H54 (cell line): ENCODE measurements at places on chromosomes 6 and 20.
A peak's percentile ranks its signal among the peaks of the same experiment; 100 is the strongest.

GRCh38 chr6:93919365-93919764 lies 500.0 kb upstream of the EPHA7 start:
- no peak for DNase-seq

DNA sequence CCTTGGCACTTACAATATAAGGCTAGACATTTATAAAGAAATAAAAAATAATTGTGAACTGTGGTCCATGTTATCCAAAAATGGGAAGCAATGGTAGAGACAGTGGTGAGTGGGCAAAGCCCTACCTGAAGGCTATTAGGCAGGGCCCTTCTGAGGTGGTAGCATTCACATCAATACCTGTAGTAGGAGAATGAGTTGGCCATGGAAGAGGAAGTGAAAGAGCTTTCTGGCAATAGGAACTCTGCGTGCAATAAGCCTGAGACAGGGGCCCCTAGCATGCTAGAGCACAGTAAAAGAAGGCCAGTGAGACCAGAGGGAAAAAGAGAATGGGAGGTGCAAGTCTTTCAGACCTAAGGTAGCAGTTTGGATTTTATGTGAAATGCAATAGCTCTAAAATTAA lies 754.5 kb downstream of the PTPRT start:
- no peak for DNase-seq

- DNase-seq = no peak
Observed at GRCh38 chr20:58330687-58331086, 21.2 kb downstream of the RAB22A start.

DNA sequence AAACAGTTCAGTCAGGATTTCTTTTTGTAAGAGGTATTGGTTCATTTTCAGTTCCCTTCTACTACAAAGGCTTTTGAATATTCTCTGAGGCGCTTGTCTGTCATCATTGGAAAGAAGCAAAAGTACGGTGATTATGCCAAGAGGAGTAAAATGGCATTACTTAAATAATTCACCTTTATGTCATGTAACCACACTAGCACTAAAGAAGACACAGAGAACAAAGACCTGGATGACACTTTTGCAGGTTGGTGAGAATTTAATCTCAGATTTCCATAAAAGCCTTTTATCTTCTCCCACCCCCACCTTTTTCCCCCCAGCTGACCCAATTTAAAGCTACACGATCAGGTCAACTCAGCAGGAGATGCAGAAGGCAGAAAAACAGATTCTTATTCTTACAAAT lies 451.8 kb downstream of the HACE1 start:
- DNase-seq = no peak

DNA sequence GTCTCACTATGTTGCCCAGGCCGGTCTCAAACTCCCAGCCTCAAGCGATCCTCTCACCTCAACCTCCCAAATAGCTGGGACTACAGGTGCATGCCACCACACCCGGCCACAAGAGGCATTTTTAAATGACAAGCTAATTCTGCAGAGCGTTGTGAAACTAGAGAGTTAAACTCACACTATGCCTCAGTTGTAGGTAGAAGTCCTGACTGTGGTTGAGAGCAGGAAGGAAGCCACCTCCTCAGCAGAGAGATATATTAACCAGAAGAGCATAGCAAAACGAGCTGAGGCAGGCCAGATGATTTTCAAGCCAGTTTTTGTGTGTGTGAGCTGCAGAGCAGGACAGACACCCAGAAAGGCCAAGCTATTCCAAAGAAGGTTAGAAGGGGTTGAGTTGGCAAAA lies 150.3 kb downstream of the MBOAT1 start:
- DNase-seq = no peak

GRCh38 chr20:9551808-9552550 lies 37.6 kb downstream of the LAMP5 start:
- DNase-seq = no peak

DNA sequence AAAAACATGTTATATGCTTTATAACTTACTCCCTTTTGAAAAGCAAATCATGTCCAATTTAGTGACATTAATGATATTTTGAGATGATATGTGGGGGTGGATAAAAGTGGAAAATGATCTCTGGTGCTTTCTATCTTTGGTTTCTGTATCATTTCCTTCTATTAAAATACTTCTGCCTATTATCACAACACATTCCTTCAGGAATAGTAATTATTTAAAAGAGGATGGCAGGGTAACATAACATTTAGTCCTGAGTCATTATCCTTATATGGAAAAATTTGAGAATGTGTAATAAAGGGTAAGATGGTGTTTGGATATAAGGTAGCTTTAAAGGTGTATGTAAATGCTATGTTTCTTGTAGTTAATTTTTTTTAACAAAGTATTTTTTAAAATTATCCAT lies 657.7 kb downstream of the PHF3 start:
- DNase-seq = no peak

DNA sequence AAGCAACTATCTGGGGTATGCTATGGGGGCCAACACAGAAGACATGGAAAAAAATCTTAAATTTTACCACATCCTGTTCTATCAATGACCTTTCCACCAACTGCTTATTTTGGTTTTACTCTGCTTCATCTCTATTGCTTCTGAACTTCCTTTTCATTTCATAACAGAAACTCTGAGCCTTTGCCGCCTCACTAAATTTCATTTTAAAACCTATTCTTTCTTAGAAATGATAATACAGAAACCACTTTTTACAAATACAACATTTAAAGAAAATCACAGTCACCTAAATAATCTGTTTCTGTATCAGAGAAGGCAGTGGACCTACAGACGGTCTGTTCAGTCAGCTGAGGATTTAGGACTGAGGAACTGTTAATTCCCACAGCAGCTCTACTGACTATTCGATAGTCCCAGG lies 117.5 kb downstream of the KCNQ5 start:
- no peak for DNase-seq

DNA sequence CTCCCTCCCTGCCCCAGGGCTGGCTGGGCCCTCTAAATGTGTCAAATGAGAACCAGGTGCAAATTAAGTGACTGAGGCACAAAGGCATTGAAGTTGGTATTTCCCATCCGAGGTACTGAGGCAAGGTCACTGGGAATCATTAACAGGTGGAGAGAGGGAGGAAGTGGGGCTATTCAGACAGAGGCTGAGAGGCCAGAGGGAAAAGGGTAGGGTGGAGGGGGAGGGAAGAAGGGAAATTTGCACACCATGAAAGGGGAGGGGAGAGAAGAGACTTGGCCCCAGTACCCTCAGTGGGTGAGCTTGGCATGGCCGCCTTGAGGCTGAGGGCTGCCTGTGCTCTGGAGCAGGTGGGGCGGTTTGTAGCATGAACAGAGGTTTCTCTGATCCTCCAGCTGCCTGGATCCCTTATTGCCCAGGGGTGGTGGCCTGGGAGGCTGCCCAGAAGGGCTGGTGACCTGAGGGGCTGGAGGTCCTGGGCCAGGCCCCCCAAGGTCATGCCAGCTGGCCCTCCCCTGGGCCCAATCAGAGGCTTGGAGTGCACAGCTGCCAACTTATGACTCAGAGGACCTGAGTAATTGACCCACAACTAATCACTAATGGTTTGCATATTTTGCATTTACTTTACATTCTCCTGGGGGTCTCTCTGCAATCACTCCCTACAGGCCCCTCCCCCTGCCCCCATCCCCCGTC lies 40.3 kb upstream of the ZFAND3 start:
- no peak for DNase-seq

- DNase-seq = no peak
Observed at GRCh38 chr6:150129616-150130505, 13.0 kb upstream of the PPP1R14C start.

DNA sequence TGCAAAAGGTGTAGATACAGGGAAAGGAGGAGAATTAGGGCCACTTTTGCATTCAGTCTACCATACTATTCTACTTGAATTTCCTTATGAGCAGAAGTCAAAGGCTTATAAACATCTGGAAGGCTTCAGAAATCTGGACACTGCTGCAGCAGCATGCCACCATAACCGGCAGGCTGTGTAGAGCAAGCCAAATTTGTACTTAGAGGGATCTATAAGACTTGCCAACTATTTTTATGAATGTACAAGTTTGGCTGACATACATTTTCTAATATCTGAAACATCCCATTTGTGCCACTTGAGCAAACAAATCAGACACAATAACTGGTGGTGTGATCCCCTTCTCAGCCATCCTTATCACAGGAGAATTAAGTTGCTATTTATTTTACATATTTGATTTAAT lies 14.0 kb upstream of the PLCB1 start:
- DNase-seq = no peak

DNA sequence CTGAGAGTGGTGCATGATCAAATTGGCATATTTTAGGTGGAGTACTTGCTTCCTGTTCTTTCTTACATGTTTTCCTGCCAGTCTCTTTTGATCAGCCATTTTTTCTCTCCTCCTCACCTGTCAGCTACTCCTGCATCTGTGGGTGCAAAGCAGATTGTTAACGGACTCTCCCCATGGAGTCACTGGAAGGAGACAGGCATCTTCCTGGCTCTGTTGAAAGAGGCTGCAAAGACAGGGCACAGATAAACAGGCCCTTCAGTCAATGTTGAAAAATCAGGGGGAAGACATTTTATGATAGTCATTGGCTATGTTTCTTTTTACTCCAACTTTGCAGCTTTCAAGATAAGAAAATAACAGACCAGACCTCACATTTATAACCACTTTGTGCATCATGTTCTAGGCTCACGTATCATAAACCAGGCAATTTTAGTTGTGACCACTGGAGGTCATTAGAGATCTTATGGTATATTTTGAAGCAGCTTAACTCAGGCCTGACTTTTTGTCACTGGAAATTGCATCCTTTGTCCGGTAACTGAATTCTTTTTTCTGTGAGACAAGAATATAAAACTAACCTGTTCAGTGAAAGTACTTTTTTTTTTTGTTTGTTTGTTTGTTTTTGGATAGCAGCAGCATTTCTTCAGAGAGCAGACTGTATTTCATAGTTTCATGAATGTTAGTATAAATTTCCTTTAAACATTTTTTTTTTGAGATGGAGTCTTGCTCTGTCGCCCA lies 20.1 kb downstream of the ECT2L start:
- DNase-seq = peak; percentile 12

DNA sequence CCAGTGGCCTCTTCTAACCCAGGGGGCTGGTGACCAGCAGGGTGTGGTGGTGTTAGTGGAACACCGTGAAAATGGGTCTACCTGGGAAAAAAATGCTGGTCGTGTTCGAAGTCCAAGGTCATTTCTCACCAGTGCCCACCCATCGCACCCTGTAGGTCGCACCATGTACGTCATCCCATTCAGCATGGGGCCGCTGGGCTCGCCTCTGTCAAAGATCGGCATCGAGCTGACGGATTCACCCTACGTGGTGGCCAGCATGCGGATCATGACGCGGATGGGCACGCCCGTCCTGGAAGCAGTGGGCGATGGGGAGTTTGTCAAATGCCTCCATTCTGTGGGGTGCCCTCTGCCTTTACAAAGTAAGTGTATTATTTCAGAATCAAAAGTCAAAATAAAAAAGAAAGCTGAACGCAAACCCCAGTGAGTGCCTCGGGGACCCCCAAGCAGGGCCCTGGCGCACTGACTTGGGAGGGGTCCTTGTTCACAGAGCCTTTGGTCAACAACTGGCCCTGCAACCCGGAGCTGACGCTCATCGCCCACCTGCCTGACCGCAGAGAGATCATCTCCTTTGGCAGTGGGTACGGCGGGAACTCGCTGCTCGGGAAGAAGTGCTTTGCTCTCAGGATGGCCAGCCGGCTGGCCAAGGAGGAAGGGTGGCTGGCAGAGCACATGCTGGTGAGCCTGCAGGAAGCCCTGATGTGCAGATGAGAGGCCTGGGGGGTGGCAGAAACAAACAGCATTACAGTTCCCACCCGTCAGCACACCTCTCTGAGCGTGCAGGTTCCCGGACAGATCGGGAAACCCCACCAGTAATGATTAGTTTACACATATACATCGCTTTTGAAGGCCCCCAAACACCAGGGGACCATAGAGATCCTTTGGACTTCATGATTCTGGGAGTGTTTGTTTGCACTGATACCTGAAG lies 1.9 kb downstream of the PCK1 start:
- no peak for DNase-seq

GRCh38 chr6:37528541-37528940 lies 28.8 kb upstream of the CCDC167 start:
- no peak for DNase-seq

DNA sequence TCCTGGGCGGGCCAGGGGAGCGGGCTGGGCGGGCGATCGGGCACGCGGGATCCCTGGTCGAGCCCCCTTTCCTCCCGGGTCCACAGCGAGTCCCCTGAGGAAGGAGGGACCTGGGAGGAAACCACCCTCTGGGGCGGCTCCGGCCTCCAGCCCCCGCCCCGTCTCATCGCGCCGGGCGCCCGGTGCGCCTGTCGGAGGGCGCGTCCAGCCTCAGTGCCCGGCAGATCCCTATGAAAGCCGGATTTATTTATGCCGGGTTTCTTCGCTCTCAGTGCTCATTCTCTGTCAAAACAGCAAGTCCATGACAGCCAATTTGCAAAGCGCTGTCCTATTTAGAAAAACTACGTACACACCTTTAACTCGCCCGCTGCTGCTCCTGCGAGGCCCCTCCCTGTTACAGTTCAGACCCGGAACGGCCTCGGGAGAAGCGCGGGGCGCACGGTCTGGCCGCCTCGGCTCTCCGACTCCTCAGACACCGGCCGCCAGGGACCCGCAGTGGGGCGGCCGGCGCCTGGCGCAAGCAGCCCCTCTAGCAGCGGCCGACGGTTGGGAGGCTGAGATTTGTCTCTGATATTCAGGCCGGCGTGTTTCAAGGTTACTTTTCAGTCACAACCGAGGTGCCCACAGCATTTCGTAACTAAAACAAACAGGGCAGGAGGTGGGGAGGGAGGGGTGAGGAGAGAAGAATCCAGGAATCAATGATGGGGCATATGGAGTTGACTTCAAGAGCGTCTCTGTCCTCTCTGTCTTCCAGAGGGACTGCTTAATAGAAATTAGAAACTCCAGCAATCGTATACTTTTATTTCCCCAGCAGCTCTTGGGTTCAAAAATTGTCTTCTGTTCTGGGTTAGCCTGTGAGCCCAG lies 782 bp upstream of the FOXA2 start:
- no peak for DNase-seq

DNA sequence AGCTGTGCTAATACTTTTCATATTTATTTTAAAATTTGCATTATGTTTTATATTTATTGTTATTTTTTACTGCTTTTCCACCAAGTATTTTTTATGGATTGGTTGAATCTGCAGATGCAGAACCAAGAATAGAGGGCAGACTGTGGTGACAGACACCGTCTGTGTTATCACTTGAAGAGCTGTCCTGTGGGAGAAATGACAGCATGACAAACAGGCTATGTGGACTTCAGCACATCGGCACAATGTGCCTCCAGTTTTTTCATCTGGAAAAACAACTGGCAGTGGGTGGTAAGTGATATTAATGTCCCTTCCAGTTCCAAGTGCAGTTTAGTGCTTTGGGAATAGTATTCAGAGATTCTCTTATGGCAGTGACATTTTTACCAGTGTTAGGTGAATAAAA lies 492.9 kb downstream of the PRKN start:
- no peak for DNase-seq

DNA sequence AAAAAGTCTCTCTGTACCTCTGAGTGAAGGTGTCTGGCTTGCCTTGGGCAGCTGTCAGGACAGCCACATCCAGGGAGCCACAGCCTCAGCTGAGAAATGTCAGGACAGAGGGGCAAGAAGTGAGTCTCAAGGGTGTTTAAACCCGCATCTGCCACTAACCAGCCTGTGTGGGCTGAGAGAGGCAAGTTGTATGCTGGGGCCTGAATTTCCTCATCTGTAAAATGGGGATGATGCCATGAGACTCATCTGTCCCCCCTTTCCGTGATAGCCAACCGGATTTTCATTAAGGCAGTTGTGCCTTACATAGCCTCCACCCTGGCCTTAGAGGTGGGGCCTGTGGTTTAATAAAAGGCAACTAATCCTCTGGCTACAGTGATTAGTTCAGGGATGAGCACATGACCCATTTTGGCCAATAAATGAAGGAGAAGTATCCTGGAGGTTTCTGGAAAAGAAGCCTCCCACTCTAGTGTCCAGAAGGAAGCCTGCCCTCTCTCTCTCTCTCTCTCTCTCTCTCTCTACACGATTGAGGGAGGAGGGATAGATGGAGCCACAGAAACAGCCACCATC lies 79.3 kb downstream of the BMP7 start:
- DNase-seq = no peak
